ENCODE measurements at places on chromosomes 3 and 15.

GRCh38 chr15:42110367-42110766 is 16.0 kb upstream of the PLA2G4D start:
- no peak for DNase-seq

GRCh38 chr3:8975081-8976020 is 12.1 kb upstream of the RAD18 start:
- DNase-seq: no peak

DNA sequence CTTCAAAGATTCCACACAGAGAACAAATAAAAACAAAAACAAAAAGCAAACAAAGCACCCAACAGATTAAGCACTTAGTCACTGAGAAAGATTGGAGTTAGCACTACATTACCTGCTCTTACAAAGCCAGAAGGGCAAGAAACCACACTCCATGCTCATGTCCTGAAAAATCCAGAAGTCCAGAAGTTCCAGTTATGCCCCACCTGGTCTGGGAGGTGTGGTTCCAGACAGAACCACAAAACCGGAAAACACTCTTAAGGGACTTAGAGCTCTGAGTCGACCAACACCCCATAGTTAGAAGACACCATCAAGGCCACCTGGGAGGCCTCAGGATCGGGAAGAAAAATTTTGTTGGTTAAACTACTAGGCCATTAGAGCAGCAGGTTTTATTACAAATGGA is 88.9 kb downstream of the TNIK start:
- no peak for DNase-seq

GRCh38 chr3:29242296-29242695 is 38.6 kb upstream of the RBMS3 start:
- no peak for DNase-seq

DNA sequence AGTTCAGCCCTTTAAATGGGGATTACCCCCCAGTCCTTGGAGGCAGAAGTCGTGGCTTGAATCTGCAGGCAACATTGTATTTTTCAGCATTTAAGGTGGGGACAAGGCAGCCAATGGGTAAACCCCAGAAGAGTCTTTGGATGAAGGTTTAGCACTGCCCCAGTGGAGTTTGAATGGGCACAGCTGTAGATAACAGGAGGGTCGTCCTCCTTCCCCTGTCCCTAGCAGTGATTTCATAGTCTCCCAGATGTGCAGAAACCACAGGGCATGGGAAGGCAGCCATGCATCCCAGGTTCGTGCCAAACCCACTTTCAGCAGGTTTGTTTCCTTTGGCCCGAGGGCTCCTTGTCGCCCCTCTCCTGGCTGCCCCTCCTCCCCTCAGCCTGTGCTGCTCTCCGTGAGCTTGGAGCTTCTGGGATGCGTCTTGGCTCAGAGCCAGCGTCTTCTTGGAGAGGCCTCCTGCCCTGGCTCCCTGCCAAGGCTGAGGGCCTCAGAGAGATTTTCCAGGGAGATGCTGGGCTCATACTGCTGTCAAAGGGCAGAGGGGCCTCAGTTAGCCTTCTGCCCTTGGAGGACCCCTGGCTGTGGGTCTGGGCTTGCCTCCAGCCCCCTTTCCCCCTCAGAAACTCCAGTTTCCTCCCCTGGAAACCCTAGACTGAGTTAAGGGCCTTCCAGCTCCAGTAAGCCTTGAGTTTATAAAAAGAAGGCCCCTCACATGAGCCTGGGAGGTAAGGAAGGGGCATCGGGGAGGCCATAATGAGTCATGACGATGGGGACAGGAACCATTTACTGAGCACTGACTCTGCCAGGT is 48.9 kb upstream of the POLG start:
- DNase-seq: no peak

GRCh38 chr3:155791190-155791589 is 14.9 kb downstream of the C3orf33 start:
- DNase-seq: no peak
